MG63 (cell line): ENCODE measurements at places on chromosomes 12 and 14.

GRCh38 chr12:54024127-54024526 lies 4.1 kb upstream of the HOXC6 start:
- DNase-seq, result peak; percentile 45

DNA sequence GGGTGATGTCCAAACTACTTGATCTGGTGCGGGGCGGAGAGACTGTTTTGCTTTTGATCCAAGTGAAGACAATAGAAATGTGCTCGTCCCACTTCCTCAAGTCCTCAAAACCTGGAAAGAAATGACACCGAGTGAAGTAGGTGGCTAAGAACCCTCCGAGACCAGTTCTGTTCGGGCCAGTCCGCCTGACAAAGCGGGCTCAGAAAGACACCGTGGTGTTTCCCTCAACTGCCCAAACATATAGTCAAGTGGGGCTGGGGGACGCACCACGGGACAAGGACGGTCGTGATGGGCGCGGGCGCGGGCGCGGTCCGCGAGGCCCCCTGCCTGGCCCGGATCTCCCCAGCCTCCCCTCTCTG lies 1.6 kb downstream of the PHLDA1 start:
- peak; percentile 15 for DNase-seq

- DNase-seq, result peak; percentile 2
These were observed 191.5 kb downstream of the PAX9 start for GRCh38 chr14:36852981-36853691.

DNA sequence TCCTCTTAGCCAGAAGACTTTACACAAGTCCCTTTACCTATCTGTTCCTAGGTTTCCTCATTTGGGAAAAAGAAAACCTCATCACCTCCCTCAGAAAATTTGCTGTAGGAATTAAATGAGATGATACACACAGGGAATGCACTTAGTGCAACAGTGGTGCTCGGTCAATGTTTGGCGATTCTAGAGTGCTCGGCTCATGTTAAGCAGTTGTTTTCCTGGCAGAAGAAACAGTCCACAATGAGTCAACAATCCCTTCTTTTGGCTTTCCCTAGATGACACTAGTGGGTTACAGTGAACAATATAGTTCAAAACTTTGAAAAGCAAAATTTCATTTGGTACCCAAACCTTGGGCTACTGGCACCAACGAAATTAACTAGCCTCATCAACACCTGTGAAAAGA lies 3.9 kb upstream of the TMEM233 start:
- DNase-seq, result no peak

- no peak for DNase-seq
These were observed 479.1 kb downstream of the ATP23 start for GRCh38 chr12:58420503-58420902.

DNA sequence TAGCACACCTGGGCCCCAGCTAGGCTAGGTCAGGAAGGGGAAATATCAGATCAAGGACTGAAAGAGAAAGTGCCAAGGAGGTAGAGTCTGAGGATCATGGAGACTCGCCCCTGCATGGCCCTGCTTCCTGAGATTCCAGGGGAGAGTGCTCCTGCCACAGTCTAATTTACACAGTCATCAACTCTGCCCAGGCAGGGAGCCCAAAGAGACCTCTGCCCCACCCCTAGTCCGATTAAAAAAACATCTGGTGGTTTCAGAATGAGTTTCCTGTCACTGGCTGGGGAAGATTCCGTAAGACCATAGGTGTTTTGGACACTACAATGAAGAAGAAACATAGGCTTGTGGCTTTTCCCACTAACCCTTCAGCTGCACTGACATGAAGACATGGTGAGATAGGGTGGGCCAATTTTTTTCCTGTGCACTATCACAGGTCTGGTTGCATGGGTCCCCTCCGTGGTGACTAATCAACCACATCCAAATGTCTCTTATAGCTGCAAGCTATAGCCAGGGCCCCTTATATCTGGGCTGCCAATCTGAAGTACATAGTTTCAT lies 31.5 kb upstream of the GZMB start:
- DNase-seq, result no peak

DNA sequence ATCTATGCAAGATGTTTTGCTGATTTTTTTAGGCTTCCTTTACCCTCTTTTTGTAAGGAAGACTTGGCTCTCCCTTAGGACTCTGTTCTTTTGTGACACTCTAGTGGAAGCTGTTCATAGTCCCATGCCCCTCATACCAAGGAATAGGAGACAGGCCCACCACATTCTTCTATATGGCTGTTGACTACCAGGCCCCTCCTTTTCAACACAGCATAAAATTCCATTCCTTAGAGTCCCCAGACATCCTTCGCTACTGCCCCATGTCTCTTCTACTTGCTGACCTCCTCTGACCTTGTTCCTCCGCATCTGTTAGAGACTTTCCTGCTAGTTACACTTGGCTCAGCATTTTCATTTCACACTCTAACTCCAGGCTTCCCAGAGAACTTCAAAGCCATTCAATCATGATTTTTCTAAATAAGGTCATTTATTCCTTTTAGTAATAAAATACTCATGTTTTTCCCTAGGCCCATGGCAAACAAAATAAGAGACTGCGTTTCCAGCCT lies 9.7 kb downstream of the PIK3C2G start:
- no peak for DNase-seq

GRCh38 chr12:94760786-94761185 lies 110.4 kb upstream of the TMCC3 start:
- no peak for DNase-seq

- no peak for DNase-seq
These were observed 48.6 kb downstream of the PPP1R36 start for GRCh38 chr14:64598404-64598803.

DNA sequence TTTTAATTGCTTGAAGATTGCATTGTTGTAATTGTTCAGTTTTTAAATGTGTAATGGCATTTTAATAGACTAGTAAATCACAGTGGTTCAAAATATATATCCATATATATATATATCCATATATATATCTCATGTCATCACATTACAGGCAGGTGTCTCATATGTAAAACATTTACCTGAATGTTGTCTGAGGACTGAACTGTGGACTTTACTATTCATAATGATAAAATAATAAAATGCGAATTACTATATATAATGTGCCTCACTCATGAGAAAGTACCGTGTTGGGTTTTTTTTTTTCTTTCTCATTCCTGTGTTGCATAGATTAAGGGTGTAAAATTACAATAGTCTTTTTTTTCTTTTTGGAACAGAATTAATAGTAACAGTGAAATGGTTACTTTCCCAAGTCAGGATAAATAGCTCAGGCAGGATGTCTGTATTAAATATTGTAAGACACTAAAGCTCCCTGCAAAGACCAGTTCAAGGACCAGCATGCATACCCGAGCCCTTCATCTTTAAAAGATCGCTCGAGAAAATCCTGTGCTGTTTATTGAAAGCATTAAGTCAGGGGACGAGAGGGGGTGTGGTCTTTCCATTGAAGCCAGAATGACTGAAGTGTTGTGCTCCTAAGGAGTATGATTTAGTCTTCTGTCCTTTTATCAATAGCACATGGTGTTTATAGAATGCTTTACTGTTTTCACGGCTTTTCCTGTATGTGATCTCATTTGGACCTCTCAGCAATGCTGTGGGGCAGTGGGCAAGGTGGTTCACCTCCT lies 173.5 kb downstream of the CRADD start:
- DNase-seq, result no peak

GRCh38 chr14:98513558-98513957 lies 758.4 kb downstream of the BCL11B start:
- no peak for DNase-seq

DNA sequence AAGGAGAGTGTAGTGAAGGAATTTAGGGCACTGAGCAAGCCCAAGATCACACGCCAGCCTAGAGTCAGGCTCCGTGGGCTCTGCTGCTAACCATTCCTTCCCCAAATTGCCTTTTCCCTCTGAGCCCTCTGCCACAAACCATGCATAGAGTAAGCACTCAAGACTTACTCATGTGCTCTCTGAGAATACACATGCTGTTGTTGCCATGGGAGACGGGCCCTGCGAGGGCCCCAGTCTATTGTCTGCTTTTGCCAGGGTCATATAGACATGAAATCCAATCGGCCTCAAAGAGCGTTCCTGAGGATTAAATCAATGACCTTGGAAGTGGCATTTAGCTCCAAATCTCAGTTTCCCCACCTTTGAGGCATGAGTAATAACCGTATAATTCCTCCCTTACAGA lies 48.7 kb upstream of the WSCD2 start:
- no peak for DNase-seq

- no peak for DNase-seq
These were observed 808.8 kb downstream of the GALC start for GRCh38 chr14:87184180-87184579.

DNA sequence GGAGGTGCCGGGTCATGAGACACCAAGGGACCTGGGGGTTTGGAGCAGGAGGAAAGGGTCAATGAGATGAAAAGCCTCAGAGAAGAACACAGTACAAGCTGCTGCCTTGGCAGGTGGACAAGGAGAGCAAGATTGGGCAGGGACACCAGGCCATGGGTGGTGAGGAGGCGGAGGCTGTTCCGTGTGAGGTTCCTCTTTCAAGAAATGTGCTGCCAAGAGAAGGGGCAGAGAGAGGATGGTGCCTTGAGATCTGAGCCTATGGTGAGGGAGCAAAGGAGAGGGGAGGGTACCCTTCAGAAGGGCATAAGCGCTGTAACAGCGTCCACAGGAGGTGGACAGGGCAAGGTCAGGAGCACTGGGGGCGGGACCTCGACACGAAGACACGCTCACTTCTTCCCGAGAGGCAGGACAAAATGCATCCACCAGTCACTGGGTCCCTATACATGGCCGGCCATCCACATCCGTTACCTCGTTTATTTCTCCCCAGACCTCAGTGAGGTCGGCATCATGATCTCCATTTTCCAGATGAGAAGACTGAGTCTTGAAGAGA lies 100.2 kb downstream of the B4GALNT3 start:
- DNase-seq, result no peak

- DNase-seq, result no peak
These were observed 19.0 kb upstream of the OVCH1 start for GRCh38 chr12:29516431-29516875.

DNA sequence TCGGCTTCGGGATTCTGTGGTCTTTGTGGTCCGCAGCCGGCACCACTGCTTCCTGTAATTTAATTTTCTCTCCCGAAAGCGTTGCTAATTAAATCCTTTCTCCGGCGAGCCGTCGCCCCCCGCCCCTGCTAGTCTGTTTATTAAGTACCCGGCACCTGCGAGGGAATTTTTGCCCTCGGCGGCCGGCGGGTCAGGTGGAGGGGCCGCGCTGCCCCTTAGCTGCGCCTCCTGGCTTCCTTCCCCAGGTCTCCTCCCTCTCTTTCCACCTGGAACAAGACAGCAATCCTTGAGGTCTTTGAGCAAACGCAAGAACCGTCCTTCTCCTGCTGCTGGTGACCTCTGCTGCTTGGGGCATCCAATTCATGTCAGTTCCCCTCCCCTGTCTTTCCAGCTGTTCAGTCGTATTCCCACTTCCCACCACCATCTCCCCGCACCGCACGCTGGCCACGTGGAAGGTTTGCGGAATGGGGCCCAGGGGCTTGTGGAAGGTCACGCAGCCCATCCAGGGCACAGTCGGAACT lies 16.2 kb downstream of the ZDHHC22 start:
- no peak for DNase-seq

DNA sequence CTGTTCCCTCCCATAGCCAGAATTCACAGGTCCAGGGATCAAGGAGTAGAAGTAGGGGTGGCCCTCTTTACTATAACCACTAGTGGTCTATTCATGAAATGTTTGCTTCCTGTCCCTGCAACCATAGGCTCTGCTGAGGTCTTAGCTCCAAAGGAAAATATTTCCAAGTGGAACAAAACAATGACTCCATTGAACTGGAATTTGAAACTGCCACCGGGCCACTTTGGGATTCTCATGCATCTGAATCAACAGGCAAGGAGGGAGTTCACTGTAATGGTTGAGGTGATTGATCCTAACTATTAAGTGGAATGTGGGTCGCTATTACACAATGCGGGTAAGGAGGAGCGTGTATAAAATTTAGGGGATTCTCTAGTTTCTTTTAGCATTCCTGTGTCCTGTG lies 197.0 kb downstream of the ETNK1 start:
- no peak for DNase-seq

- DNase-seq, result no peak
These were observed 32.4 kb downstream of the YY1 start for GRCh38 chr14:100271247-100271939.

- no peak for DNase-seq
These were observed 439.9 kb downstream of the EGLN3 start for GRCh38 chr14:33510991-33511390.

- DNase-seq, result peak; percentile 52
These were observed 9.8 kb downstream of the NTF3 start for GRCh38 chr12:5441497-5442236.

DNA sequence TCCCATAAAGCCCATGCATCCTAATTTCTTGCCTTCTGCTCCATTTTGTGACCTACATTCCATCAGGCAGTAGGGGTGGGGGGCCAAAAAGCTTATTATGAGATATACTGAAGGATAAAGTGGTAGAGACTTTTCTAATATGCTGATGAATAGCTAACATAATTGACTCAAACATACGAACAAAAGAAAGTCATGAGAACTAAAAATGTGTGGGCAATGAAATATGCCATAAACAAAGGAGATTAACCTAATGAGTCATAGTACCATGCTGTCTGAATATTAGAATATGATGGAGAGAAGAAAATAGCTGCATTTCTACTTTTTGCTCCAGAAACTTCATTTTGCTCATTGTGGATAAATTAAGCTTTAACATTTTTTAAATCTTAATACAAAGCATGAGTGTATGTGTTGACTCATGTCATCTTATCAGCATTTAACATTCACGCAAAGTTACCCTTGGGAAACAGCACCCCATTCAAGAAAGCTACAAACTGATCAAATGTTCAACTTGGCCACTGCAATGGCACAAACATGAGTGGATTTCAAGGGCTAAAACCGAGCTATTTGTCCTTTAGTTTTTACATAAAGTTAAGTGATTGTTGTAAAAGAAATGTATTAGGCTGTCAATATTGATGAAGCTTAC lies 64.0 kb upstream of the DIO2 start:
- DNase-seq, result no peak

DNA sequence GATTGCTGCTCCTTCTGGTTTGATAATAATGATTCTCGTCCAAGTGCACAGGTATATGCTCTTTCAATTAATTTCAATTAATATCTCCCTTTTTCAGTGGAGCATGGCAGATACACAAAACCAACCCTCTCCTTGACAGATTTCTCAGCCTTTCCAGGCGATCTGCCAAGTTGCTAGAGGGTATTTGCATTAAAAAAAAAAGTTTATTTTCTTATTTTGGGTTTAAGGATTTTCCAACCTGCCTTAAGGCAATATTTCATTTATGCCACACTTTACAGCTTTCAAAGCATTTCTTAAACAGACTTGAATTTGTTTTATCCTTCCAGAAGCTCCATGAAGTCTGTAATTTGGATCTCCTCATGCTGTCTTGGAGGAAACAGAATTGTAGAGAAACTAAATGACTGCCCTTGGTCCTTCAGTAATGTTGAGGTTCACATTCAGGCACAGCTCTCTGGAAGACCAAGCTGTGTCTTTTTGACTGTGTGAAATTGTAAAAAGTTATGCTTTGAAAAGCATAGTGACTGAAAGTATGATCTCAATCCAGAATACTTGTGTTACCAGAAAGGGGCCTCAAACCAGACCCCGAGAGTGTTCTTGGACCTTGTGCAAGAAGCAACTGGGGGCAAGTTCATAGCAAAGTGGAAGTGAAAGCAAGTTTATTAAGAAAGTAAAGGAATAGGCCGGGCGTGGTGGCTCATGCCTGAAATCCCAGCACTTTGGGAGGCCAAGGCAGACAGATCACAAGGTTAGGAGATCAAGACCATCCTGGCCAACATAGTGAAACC lies 2.3 kb downstream of the DGLUCY start:
- no peak for DNase-seq
